C1 segment of cervical spinal cord (tissue), 14 donors: ENCODE measurements at places on chromosomes 6 and 20.

- no peak for DNase-seq
These were observed 50.9 kb downstream of the MYH7B start for GRCh38 chr20:35006531-35006971.

DNA sequence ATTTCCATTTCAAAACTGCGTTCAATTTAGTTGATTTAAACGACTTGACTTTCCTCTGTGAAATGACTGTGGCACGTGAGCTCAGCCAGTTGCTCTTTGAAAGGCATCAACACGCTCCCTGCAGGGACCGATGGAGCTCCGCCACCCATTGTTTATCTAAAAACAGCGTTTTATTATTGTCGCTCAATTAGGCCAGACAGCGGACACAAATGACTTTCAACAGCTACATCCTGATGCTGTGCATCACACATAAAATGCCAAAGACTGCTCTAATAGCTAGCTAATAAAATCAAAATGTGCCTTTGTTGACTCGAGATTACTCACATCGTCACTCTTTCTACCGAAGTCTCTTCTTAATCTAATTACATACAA is 332.5 kb downstream of the CD83 start:
- DNase-seq: peak; percentile 15

GRCh38 chr20:59441306-59441705 is 140.9 kb downstream of the EDN3 start:
- no peak for DNase-seq

DNA sequence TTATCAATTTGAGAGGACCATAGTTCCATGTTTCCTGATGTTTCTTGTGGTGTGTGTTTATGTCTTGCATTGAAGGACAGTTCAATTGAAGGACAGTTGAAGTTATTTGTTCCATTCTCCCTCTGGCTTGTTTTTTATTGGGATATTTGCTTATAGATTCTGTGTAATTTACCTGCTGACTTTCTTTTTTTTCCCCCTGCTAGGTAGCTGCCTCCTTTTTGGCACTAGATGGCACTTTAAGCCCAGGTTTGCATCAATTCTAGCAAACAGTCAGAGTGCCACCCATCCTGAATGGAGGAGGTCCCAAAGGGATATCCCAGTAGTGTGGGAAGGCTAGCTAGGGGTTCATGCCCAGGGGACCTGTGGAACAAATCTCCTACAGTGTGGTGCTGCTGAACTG is 78.1 kb downstream of the CFAP61 start:
- no peak for DNase-seq

GRCh38 chr6:157240059-157240959 is 83.0 kb downstream of the TMEM242 start:
- no peak for DNase-seq

DNA sequence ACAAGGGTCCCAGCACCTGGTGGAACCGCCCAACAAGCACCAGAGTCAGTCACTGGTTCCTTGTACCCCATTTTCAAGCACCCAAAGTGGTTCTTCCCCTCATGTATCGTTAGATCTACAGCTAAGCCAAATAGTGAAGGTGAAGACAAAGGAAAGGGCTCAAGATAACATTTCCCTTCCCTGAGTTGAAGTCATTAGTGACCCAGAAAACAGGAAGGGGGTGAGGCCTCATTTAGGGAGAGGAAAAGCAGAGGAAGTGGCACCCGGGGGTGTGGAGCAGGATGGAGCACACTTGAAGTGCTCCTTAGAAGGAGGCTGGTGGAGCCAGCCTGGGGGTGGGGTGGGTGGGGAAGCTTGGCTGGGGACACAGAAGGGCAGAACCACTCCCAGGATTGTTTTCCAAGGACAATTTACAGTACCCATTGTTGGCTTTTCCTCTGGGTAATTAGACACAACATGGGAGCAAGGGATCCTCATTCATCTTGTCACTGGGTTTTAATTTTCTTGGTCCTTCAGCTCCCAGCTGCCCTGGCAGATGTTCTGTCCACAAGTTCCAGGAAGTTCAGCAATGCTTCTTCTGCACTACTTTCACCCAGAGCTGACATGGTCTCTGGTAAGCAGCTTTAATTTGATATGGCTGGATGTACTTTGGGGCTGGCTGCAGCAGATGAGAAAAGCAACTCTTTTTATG is 73.3 kb upstream of the CD93 start:
- DNase-seq: no peak

- no peak for DNase-seq
These were observed 5.8 kb upstream of the PACSIN1 start for GRCh38 chr6:34459899-34460593.

- DNase-seq: no peak
These were observed 34.1 kb upstream of the HLA-DQB1 start for GRCh38 chr6:32700391-32701040.

- DNase-seq: no peak
These were observed 327.5 kb upstream of the EPHA7 start for GRCh38 chr6:93746892-93747291.

DNA sequence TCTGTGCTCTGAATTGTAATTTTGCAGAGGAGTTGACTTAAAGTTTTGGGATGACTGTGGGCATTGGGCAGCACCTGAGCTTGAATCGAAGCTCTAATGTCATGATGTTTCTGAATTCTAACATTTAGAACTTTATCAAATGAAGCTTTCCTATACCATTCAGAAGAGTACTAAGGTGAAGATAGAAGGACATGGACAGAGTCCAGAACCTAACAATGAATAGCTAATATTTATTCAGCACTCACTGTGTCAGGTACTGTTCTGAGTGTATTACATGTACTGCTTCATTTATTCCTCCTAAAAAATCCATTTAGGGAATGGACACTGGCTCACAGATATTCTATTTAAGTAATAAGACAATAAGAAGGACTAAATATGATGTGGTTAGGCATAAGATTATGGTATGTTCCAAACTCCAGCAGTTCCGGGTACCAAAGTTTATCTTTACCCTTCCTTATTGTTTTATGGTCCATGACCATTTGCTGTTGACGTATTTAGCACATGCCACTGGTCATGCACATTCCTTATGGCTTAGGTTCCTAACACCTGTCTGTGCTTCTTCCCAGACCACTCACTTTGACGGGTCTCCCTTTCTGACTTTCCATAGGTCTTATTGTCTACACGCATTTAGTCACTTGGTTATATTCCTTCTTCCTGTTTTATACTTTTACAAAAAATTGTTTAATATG is 20.3 kb downstream of the BCKDHB start:
- DNase-seq: no peak

DNA sequence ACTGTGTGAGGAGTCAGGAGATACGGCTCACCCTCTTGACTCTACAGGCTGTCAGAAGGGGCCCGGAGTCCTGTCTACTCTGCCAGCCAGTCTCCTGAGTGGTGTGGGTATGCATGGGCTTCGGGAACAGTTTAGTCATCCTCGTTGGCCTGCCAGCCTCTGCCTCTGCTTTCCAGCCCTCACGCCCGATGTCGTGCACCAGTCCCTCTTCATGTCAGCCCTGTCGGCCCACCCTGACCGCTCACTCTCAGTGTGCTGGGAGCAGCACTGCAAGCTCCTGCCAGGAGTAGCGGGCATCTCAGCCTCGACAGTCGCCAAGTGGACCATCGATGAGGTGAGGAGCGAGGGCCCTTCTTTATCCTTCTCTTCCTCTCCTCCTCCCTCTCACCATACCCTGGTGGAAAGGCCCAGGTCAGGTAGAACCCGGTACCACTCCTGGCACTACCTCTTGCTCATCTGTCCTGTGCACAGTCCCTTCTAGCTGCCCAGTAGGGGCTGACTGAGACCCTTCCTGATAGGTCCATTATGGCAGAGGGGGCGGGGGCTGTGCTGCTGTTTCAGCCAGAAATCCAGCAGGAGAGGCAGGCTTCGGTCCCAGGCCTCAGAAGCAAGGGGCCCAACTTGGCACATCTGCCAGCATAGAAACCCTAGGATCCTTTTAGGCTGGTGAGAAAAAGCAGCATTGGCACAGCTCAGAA is 18.7 kb upstream of the SGK2 start:
- DNase-seq: no peak

DNA sequence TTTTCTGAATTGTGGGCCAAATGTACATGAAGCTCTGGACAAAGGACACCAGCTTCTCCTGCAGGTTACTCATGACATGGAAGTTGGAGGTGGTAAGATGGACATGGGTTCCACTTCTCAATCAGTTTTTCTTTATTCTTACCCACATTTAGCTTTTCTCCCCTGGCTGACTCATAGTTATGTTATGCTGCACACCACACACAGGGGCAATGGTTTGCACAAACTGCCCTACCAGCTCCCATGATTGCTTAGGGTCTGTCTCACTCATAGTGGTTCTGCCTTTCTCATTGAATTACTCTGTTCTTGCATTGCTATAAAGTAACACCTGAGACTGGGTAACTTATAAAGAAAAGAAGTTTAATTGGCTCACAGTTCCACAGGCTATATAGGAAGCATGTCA is 4.5 kb upstream of the CD109 start:
- DNase-seq: no peak

GRCh38 chr6:46170357-46171289 is at the start of gene ENPP5:
TSS of gene ENPP5 (minus strand) at chr6:46170980. CDS start at chr6:46168262, 2,718 bp downstream.
- DNase-seq: peak; percentile 87

DNA sequence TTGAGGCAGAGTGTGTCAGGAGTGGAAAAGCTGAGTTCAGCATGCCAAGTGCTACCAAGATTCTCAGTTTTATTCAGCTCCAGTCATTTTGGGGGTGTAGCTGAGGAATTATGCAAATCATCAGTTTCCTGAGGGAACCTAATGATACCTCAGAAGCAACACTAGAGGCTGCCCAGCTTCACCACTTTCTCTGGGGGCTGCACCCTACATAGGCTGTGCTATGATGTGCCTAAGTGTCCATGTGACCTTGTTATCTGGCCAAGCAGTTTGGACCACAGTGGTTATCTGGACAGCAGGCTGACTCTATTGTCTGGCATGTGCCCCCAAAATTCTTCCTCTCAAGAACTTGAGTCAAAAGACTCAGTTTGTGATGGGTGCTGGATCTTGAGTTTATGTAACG is 374.6 kb upstream of the SYNCRIP start:
- no peak for DNase-seq

DNA sequence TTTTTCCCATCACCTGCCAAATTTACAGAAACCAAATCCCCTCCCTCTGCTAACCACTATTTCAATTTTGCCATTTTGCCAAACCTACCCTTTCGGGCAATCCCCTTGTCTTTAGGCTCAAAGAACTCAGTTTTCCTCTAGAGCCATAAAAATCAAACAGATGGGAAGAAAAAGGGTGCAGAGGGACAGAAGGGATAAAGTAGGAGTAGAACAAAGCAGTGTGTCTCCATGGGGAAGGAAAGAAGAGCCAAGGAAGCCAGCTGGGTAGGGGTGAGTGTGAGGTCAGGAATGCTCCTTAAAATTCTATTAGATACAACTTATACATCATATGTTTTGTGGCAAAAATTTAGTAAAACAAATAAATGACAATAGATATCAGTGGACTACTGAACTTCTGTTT is 316.5 kb downstream of the BTBD9 start:
- no peak for DNase-seq

- DNase-seq: no peak
These were observed 31.1 kb downstream of the NTSR1 start for GRCh38 chr20:62739581-62740285.

DNA sequence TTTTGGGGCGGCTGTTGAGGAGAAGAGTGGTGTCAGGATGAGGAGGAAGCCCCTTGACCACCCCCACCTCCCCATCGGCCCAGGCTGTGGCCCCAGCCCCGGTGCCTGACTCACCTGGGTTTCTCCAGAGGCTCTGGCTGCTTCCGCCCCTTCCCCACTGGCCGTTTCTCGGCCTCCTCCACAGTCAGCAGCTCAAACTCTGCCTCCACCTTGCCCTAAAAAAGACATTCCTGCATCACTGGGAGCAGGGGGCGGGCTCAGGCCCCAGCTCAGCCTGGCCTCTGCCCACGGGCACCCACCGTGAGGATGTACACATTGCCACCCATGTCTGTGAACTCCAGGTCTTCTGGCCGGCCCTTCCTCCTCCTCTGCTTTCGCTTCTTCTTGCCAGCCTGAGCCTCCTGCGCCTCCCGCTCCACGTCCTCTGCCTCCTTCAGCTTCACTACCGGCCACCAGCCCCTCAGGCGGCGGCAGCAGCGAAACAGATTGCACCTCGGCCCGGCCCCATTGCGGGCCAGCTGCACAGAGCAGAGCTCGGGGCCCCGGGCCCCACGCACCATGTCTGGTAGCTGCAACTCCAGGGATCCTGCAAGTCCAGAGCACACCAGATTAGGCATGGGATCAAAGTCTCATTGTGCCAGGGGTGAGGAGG is 17.3 kb downstream of the ERGIC3 start:
- no peak for DNase-seq

GRCh38 chr6:168186438-168186837 is 107.4 kb upstream of the FRMD1 start:
- no peak for DNase-seq

DNA sequence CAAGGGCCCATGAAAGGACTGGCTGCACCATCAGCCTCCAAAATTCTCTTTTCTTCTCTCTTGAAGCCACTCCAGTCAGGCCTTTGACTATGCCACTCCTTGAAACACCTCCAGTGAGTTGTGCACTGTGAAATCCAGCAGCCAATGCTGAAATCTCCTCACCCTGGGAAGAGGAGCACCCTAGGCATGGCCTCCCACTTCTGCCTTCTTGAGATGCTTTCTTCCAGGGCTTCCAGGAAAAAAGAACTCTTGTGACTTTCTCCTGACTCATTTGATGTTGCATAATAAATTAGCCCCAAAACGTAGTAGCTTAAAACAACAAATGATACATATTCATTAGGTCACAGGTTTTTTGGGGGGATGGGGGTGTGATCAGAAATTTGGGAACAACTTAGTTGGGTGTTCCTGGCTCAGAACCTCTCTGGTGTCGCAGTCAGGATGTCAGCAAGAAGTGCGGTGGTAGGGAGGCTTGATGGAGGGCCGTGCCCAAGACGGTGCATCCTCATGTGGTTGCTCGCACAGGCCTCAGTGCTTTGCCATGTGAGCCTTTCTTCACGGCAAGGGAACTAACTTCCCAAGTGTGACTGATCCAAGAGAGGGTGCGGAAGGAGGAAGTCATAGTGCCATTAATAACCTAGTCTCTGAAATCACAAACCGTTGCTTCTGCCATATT is 12.1 kb downstream of the NCR2 start:
- DNase-seq: no peak
